ENCODE measurements at places on chromosomes 11 and 22. TPM values are rescaled to one million over a fixed set of nuclear protein-coding genes. Genes with fewer than 3 reads are reported as not detected.

The BTBD18 gene
- total RNA-seq = not detected

The OR52I2 gene
- not detected for total RNA-seq

The PHOX2A gene
- total RNA-seq = 3.4 TPM

The TRIM48 gene
- not detected for total RNA-seq

The FUT4 gene
- total RNA-seq = 6.1 TPM

The HIPK3 gene
- 166 TPM for total RNA-seq

The CYB5R3 gene
- total RNA-seq = 174 TPM

The TNNI2 gene
- not detected for total RNA-seq

The MYH9 gene
- 333 TPM for total RNA-seq

The SMTNL1 gene
- not detected for total RNA-seq

The GGTLC3 gene
- not detected for total RNA-seq

The SOX10 gene
- total RNA-seq = 3.2 TPM
